ENCODE measurements at places on chromosomes 2 and 18. TPM values are rescaled to one million over a fixed set of nuclear protein-coding genes. Genes with fewer than 3 reads are reported as not detected.

DNA sequence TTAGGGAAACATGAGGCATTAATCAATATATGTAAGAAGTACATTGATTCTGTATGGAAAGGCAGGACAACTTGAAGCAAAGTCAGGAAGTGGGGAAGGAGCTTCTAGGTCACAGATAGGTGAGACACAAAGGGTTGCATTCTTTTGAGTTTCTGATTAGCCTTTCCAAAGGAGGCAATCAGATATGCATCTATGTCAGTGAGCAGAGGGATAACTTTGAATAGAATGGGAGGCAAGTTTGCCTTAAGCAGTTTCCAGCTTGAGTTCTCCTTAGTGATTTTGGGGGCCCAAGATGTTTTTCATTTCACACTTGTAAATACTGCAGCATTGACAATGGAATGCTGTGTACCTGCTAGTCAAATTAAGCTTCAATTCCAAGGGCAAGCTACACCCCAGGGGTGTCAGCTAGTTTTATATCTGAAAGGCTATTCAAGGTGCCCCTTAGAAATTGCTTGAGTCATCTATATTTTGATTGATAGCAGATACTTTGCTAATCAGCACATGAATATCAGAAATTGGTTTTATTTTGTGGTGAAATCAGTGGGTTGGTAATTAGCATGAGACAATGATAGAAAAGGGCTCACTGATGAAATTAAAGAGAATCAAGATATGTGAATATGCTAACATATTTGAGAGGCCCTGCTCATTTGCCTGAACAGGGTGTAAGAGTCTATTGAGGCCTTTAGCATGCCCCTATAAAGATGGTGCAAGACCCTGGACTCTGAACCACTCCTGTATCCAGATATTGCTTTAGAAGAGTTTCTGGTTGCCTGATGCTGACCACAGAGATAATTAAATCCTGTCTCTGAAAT is 131.5 kb downstream of the TMEM17 start:
- DNase-seq, result no peak

- peak; percentile 45 for DNase-seq
Measured at GRCh38 chr2:146927080-146927711, 917.6 kb upstream of the ACVR2A start.

The SCRN3 gene
- total RNA-seq, result 36.2 TPM

The MAP3K19 gene
- total RNA-seq, result not detected

DNA sequence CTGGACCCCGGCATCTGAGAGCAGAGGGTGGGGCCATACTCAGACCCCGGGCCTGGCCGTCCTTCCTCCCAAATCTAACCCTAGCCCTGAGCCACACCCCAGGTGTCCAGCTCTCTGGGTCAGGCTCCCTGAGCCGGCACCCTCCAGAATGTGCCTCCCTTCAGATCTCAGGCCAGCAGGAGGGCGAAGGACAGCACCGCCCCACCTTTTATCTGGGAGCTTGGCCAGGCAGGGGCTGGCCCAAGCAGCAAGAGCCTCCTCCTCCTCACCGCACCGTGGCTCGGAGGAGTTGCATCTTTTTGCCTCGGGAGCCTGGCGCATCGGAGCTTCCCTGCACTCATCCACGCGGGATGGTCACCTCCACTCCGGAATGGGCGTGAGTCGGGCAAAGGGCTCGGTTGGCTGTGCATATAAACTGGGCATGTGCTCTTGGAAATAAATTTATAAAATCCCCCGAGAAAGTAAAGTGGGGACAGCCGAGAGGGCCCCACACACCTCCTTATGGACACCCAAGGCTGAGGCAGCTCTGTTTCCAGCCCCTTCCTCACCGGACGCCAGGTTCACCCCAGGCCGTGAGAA is 69.1 kb upstream of the CTDP1 start:
- DNase-seq, result no peak

DNA sequence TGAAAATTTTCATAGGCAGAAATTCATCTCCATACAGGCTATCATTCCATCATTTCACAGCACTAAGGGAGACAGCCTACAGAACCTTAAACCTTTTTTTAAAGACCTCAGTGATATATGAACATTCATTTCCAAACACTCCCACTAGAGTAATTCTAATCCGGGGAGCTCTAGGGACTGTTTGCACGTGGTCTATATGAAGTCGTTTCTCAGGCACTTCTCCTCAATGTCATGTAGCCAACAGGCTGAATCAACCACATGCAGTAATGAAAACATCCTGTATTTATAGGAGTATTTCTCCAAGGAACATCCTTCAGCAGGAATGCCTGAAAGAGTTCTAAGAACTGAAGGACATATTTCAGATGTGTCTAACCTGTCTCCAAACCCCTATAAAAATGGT is 97.3 kb upstream of the CREB1 start:
- no peak for DNase-seq

DNA sequence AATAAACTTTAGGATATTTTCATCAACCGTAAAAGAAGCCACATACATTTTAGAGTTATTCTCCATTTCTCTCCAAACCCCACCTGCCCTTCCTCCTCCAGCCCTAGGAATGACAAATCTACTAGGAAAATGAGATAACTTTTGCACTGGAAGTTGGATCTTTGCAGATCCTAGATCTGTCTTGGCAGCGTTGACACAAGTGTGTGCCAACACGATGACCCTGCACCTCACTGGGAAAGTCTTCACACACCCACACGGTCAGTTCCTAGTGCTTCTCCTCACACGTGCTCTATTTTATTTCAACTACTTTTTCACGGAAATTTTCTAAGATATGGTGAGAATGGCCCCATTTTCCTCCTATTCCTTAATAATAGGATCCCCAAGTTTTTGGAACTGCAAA is 14.1 kb upstream of the HPCAL1 start:
- no peak for DNase-seq

DNA sequence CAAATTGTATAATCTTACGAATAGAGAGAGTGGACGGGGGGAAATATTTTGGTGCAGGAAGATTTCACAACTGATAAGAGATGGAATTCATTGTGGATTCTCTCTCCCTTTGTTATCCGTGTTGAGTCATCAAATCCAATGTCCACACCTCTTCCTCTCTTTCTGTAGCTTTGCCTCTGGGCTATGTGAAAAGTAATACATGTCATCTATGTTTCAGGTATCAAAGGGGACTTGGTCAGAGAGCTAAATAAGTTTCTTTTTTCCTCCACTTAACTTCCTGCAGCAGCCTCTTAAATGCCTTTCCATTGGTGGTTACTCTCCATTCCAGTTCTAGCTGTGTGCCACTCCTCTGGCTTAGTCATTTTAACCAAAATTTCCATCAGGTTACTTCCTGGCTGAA is 169.3 kb upstream of the NXPH2 start:
- DNase-seq, result no peak

- peak; percentile 3 for DNase-seq
Measured at GRCh38 chr2:152167065-152167464, 8.5 kb downstream of the STAM2 start.

DNA sequence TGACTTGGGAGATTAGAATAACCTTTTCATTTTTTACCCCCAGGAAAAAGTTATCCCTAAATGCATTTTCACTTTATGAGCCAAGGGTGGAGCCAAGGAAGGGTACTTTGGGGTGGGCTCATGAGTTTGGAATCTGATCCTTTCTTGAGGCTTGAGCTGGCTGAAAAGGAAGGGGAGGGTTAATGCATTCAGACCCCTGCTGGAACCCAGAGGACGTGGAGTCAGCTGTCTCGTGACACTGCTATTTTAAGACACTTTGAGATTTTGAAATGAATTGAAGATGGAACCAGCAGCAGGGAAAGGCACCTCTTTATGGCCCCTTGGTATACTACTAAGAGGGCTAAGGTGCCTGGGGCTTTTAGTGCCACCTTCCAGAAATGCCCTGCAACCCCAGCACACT is 90.4 kb downstream of the MARCHF4 start:
- no peak for DNase-seq

GRCh38 chr18:74635224-74635975 is 37.7 kb downstream of the ZNF407 start:
- DNase-seq, result no peak

DNA sequence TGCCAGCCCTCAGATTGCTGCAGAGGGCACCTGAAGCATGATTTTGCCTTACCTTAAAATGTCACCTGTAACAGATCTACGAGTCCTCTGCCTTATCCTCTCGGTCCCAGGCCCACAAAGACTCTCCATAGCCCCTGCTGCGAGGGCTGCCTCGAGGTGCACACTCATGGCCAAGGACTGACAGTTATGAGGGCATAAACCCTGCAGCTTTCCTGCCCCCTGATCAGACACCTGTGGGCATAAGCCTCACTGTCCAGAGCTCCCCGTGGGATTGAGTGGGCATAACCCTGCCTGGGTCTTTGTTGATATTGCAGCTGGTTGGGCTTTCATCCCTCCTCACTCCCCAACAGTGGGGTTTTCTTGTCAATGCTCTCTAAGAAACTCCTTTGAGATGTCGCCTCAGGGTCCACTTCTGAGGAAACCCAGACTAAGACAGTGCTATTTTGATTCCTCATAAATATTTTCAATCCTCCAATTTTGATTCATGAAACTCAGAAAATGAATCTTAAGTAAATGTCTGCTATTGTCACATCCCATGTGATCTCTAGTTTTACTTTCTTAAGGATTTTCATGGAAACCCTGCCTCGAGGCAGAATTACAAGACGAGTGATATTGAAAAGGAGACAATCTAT is 108.5 kb upstream of the NCK2 start:
- DNase-seq, result no peak

- no peak for DNase-seq
Measured at GRCh38 chr2:223989206-223989855, 32.1 kb downstream of the MRPL44 start.

Measured in A172 (cell line).